ENCODE measurements at places on chromosomes 4 and X. TPM values are rescaled to one million over a fixed set of nuclear protein-coding genes. Genes with fewer than 3 reads are reported as not detected.
A peak's percentile ranks its signal among the peaks of the same experiment; 100 is the strongest.

DNA sequence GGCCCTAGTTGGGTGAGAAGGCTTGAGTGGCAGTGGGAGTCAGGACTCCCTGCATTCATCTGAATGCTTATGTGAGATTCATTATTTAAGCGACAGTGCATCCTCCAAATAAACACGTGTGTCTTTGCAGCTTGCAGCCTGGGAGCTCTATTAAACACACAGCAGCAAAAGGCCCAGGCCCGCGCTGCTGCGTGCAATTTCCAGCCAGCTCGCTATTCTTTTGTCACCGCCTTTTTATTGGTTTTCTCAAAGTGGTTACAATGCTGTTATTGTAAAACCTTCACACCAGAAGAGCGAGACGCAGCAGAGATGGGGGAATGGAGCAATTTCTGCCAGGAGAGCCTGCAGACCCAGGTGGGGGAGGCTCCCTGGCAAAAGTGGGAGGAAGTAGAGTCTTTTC, 252.5 kb downstream of the BCOR start:
- no peak for DNase-seq

DNA sequence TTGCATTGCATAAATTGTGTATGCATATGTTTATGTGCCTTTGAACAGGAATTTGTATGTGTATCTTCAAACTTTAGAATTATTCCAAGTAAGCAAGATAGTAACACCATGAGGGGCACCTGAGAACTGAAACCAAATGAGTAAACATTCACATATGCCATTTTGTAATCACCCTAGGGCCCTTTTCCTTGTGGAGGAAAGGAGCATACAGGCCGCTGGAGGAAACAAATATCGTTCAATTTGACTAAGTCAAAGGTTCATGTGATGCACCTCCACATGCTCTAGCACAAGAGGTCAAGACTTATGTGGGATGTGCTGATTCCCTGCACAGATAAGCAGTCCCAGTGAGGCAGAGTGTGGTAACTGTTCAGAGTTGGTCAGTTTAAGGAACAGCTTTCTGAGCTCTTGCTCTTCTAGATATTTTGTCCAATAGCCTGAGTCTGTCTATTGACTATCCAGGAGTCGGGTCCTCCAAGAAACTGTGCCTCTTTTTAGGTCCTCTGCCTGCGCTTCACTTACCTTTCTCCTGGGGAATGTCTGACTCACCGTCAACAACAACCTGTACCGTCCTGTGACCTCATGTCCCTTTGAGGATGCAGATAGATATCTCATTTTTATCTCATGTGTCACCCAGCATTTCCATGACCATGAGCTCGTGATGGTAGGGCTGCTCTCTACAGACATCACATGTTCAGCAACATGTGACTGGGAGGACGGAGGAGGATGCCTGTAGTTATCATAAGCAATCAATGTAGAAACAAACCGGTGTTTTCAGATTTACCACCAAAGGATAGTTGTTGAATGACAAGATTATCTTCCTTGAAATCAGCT, 196.9 kb downstream of the NWD2 start:
- DNase-seq = no peak

Gene ANOS1
- total RNA-seq = 6.2 TPM

GRCh38 chr4:165199286-165199685, 8.1 kb upstream of the KLHL2 start:
- DNase-seq = no peak

Gene LEF1
- 5.1 TPM for total RNA-seq

Gene CLTRN
- total RNA-seq = 0.36 TPM

DNA sequence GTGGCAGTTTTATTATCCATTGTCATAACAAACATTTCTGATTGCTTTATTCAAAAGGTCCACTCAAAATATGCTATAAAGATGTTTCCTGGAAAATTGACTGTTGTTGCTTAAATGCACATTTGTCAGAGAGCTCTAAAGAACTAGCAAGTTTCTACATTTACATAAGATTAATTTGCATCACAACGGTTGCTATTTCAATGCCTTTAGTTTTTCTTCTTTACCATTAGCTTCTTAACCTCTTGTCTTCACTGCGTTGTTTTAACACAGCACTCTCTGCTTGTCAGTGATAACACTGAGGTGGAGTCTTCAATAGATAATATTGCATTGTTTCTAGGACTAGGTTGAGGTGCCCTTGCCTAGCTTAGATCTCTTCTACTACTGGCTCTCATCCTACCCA, 76.7 kb upstream of the GALNT7 start:
- no peak for DNase-seq

- no peak for DNase-seq
Observed at GRCh38 chrX:22139822-22140221, 107.7 kb downstream of the PHEX start.

DNA sequence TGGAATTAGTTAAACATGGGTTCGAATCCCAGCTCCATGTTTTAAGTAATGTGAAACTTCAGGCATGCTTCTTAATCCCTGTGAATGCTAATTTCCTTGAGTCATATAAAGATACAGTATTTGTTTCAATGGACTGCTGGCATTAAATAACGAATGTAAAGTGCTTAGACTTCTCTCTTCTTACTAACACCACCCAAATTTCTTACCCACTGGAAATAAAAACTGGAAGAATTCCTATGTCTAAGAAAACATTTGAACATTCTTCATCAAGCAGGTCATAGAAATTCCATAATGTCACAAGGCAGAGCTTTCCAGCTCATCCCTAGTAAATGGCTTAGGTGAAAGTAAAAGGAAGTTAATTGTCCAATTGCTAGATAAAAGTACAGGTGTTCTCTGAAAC, 172.5 kb downstream of the ANK2 start:
- DNase-seq = no peak

DNA sequence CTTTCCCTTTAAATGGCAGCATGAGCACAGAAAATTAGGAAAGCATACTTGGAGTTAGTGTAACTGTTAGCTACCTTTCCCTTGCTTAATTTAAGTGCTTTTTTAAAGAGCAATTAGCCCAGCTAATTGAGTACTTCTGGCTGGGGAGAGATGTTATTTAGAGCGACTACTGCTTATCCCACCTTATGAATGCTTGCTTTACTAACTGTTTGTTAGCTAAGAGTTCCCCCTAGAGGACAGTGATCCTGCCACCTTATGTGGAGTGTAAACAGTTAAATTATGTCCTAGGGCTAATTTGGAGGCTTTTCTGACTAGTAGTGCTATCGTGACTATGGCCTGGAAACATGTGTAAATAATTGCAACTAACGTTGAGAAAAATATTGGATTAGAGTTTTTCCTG, 909.4 kb downstream of the FSTL5 start:
- DNase-seq = no peak

- DNase-seq = no peak
Observed at GRCh38 chr4:6582889-6583490, 8.0 kb downstream of the MAN2B2 start.

DNA sequence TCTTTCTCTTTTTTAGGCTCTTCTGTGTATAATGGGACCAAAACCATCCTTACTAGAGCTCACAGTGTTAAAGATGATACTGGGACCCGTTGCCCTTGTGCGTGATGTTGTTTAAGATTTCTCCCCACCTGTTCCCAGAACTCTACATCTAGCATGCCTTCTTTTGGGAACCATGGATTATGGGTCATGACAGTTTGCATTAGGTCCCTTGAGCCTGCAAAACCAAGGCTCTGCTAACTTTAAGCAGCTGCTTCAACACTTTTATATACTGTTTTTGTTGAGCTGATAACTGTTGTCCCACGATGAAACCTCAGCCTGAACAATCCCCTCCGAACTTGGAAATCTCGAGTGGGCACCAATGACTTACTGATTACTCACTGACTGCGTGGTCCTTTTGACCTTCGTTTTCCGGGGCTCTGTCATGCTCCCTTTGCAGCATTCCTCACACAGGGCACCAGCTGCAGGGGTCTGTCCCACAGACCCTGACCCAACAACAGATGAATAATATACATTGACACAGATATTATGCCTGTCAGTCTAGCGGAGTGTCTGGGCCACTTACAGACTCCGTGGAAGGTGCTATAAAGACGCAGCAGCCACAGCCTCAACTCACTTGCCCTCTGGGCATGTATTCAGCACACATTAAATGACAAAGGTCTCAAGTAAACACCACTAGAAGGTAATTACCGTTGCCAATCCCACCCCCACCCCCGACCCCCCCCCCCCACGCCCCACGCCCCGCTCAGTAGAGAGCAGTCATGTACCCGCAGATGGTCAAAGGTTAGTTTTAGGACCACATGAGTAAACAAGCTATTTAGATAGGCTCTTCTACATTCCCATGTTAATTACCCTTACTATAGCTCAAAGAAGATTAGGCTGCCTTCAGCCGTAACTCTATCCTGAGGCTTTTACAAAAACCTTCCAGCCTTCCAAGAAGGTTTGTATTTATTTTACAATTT, 162.0 kb upstream of the WDFY3 start:
- no peak for DNase-seq

- peak; percentile 73 for DNase-seq
Observed at GRCh38 chr4:80183250-80184052, 13.9 kb upstream of the PRDM8 start.

Gene KIAA1210
- 0.12 TPM for total RNA-seq

DNA sequence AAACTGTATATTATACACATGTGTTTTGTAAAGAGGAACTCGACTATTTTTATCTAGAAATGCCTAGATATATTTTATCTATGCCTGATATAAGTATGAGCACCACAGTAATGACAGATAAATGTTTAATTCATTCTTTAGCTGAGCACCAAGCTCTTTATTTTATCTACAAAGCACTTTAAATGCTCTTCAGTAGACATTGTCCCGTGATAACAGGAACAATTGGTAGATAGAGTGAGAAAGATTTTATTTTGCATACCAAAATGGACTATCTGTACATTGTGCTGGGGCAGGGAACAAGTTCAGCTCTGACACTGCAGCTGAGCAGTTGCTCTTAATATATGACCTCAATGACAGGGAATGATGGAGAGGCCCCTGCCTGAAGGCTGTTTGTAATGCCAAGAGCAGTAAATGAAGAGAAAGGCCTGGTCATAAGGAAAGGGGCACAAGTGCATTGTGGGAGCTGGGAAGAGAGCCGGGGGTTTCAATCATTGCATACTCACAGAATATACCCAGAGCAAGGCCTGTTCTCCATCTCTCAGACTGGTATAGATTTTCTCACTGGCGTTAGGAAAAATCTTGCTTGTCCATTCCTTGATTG, 57.3 kb downstream of the SEPTIN11 start:
- DNase-seq = no peak

GRCh38 chr4:116015062-116015461, 901.6 kb upstream of the NDST4 start:
- DNase-seq = no peak

- DNase-seq = no peak
Observed at GRCh38 chr4:152304220-152304619, 231.7 kb downstream of the FBXW7 start.

Gene APELA
- total RNA-seq = not detected

DNA sequence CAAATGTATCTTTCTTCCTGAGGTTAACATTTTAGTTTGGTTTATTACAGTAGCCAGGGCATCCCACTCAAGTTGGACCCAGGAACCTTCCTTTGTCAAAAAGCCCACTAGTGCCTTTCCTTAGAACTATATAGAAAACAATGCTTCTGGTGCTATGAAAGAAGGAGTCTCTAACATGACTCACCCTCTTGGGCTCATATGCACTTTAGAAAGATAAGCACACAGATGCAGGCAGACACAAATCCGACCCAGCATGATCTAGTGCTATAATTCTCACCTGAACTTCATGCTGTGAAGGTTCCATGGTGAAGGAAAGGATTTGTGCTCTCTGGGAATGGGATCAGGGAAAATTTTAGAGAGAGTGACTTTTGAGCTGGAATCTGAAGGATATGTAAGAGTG, 289.4 kb downstream of the ANKRD50 start:
- DNase-seq = no peak

DNA sequence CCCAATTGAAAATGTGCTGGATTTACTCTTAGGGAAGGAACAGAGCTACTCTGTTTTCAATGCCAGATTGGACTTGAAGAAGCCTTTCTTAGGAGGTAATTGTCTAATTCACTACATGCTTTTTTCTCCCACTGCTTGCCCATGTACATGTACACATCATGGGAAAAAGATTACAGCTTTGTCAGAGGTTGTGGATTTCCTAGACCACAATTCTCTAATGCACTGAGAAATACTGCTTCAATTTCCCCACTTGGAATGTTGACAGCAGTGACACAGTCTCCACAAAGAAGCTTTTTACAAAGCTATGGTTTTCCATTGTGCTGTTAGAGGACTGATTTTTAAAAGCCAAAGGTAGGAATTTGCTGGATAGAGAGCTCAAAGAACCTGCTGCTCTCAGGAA, 19.5 kb downstream of the ZAR1 start:
- DNase-seq = no peak

DNA sequence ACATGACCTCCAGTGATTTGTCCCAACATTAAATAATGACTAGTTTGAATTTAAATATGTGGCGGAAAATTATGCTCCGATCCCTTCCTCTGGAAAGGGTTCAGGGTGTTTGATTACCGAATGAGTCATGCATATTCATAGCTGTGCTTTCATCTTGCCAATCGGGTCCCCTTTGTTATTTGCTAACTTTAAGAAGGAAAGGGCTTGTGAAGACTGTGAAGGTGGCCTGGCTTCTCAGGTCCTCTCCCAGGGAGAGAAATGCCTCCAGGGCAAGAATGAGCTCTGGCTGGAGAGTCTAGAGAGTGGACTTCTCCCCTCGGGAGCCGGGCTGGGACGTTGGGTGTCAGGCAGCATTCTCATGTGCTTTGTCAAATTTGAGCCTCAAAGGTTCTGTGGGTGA, 155.5 kb upstream of the PSAPL1 start:
- no peak for DNase-seq

- no peak for DNase-seq
Observed at GRCh38 chrX:2640436-2641150, 50.5 kb upstream of the CD99 start.

GRCh38 chr4:157320092-157320491, 99.6 kb downstream of the GRIA2 start:
- DNase-seq = no peak

Gene IL13RA1
- 24.5 TPM for total RNA-seq

DNA sequence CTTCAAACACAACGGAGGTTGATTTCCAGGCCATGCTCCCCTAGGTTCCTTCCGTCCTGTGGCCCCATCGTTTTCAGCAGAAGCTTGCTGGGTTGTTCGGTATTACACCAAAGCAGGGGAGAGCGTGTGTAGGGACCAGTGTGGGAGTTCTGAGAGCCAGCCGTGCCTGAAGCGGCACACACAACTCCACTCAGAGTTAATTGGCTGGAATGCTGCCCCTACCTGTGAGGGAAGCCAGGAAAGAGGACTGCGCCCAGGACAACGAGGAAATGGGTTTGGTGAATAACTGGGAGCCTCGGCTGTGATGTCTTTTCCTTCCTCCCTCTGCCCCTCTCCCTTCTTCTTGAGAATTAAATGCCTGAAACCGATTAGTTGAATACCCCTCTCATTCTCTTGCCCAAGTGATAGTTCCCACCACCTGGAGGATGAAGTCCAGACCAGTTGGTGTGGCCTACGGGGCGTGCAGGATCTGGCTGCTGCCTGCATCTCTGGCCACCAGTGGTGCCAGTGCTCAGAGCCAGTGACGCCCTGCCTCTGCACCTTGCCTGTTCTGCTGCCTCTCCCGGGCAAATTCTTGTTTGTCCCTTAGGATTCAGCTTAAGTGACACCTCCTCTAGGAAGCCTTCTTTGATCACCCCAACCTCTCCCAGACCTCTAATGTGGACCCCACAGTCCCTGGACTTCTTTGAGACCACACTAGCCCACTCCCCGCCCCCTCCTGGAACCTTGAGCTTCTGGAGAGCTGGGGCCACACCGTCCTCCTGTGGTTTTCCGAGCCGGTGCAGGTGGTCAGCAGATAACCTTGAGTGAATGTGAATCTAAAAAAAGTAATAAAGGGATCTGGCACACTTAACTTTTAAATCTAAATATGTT, 33.6 kb downstream of the TBC1D14 start:
- DNase-seq = no peak

Data from right cardiac atrium (tissue), 5 donors.